ENCODE measurements at places on chromosomes 12 and 14.

DNA sequence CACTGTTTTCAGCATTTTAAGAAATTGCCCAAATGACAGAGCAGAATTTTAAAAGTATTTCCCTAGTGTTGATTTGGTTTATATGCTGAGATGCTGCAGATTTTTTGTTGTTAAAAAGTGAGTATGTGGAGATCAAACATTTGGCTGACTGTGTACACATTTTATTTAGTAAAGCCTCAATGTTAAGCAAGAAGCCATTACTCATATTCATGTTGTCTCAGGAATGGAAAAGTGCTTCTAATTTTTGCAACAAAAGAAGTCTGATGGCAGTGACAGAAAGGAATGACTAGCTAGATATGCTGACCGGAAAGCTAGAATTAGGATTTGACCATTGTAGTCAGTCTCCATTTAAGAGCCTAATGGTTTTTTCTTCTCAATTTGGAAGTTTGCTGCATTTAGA is 22.5 kb downstream of the SLC38A6 start:
- no peak for DNase-seq

GRCh38 chr12:102501773-102502172 is 21.4 kb upstream of the IGF1 start:
- DNase-seq = no peak

GRCh38 chr14:52919971-52920370 is 30.9 kb downstream of the FERMT2 start:
- no peak for DNase-seq

DNA sequence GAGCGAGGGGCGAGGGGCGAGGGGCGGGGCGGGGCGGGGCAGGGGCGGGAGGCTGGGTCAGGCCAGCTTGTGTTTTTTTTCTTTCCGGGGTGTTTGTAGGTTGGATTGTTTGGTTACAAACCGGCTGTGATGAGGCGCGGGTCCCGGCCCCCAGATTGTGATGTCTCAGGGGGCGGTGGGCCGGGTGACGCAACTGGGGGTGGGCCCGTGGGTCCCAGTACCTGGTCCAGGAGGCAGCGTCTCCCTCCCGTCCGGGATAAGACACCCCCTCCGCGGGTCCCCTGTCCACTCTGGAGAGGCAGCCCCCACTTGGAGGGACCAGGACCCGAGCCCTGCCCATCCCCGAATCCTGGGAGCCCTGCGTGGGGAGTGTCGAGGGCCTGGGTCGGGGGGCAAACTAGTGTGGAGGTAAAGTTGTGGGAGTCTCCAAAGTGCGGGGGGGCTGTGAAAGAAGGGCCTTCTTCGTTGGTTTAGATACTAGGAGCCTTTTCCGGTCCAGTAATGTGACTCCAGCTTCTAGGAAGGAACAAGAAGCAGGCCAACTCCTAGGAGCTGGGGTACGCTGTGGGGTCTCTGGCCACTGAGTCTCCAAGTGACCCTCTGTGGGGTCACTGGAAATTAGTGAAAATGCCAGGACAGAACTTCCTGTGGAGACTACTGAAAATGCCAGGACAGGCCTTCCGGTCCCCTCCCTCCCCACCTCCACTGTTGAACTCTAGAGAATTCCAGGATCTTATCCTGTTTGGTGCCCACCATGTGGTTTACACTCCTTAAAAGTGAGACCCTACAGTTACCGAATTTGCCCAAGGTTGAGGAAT is 579 bp upstream of the CLMN start:
- DNase-seq = no peak
